ENCODE measurements at places on chromosomes 5 and 9.

GRCh38 chr5:4738298-4738697, 401.8 kb upstream of the ADAMTS16 start:
- no peak for DNase-seq

- DNase-seq = no peak
Measured at GRCh38 chr5:83548581-83548980, 77.0 kb downstream of the VCAN start.

GRCh38 chr9:128920381-128921058, at the start of gene PHYHD1:
TSS of gene PHYHD1 (plus strand) at chr9:128920982. CDS start at chr9:128922324, 1,342 bp downstream.
- DNase-seq = no peak

GRCh38 chr5:144328980-144329379, 158.3 kb downstream of the KCTD16 start:
- no peak for DNase-seq

DNA sequence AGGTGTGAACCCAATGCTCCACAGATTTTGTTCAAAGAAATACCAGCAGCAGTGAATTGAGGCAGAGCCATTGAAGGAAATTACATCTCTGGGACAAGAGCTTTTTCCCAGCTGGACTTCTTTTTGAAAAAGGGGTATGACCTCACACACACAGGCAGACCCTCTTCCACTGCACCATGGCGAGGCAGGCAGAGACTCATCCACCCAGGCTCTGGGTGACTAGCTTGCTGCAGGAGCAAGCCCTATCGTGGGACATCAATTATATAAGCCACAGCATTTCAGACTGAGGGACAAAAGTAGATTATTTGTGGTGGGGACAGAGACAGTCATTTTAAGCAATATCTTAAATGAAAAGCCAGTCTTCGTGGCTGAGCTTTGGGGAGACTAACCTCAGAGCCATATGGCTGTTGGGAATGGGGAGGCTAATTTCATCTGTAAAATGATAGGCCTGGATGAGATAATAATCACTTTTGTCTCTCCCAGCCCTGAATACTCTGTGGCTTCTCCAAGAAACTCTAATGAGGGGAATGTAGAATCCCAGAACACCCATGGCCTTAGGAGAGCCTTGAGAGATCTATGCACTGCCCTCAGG, 113.1 kb upstream of the TNC start:
- DNase-seq = no peak

GRCh38 chr9:27348785-27349697, 52.1 kb upstream of the EQTN start:
- no peak for DNase-seq

GRCh38 chr5:175599210-175599609, 58.7 kb upstream of the HRH2 start:
- no peak for DNase-seq

- no peak for DNase-seq
Measured at GRCh38 chr9:82558855-82559630, 503.9 kb downstream of the RASEF start.

DNA sequence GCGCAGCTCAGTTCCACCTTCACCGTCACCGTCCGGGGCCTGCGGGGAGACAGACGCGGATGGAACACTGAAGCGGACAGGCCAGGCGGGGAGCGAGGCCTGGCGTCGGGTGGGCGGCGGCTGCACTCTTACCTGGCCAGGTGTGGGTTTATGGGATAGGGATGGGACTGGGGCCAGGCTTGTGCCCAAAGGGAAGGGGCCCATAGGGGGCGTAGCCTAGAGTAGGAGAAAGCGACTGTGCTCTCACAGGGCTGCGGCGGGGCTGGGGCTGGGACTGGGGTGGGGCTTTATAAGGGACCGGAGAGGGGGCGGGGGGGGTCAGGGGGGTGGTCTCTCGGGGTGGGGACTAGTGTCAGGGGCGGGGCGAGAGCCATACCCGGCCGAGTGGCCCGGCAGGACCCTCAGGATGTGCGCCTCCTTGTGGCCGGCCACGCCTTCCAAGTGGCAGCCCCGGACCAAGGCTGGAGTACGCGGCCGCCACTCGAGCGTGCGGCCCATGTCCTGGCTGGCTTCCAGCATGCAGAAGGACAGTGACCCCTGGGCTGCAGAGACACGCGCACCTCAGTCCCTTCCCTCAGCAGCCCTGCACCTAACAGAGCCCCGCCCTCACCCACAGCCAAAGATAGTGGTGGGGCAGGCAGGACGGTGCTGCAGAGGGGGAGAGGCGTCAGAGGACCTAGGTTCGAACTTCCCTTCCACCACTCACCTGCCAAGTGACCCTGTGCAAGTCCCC, 22.8 kb downstream of the FPGS start:
- no peak for DNase-seq

DNA sequence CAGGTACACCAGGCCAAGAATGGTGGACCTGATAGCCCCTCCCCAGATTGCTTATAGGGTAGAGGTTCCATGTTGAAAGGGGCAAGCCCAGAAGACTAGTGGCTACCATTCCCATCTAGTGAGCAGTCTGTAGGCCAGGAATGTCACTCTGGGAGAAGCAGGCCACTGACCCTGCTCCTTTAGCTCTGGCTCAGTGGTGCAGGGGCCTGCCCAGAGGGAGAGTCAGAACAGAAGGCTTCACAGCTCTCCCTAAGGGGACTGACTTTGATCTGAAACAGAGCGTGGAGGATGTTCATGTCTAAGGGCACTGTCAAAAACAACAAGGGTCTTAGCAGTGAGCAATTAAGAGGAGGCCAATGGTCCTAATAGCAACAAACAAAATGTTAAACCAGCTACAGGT, 81.7 kb downstream of the ZNF354C start:
- DNase-seq = no peak

DNA sequence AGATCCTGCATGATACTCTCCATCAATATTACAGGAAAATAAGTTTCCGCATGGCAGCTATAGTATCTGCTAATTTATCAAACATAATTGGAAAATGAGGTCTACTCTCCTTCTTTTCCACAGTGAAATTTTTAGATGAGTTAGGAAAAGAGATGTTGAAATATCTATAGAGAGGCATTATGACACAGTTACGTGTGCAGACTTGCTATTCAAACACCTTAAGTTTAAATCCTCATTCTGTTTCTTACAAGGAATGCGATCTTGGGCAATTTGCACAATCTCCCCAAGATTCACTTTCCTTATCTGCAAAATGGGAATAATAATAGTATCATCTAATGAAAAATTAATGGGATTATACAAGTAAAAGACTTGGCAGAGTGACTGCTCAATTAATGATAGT, 91.7 kb upstream of the SLCO6A1 start:
- DNase-seq = no peak

- DNase-seq = no peak
Measured at GRCh38 chr5:59062986-59063683, 480.3 kb downstream of the RAB3C start.

DNA sequence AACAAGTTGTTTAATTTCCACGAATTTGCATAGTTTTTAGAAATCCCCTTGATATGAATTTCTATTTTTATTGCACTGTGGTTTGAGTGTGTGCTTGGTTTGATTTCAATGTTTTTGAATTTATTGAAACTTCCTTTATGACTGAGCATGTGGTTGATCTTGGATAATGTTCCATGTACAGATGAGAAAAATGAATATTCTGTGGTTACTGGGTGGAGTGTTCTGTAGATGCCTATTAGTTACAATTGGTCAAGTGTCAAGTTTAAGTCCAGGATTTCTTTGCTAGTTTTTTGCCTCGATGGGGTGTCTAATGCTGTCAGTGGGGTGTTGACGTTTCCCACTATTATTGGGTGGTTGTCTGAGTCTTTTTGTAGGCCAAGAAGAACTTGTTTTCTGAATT, 319.5 kb upstream of the ACTBL2 start:
- DNase-seq = no peak

DNA sequence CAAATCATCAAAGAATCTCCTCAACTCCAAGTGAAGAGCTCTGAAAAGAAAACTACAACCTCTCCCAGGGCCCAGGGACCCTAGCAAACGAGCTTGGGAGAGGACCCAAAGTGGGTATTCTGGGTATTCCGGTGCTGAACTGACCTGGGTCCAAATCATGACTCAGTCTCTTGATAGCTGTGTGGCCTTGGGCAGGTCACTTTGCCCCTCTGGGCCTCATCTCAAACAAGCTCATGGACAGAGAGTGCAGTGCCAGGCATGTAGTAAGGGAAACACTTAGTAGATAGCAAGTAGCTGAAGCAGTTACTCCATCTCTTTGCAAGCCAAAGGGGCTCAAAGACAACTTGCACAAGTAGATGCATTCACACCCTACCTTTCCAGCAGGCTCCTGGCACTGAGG, 12.4 kb downstream of the ACSL6 start:
- no peak for DNase-seq

DNA sequence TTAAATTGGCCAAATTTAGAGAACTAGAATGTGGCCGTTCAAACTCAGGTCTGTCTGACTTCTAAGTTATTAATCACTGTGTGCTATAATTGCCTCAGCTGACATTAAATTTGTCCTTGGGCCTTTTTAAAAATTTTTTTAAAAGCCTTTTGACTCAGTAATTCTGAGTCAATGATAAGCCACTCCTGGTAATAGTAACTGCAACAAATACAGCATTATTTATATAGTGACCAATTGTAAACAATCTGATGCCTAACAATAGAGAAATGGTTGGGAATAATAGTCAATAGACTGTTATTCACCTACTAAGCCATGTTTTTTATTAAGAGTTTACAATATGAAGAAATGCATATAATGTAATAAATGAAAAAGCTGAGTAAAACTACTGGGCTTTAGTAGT, 70.9 kb upstream of the FSD1L start:
- no peak for DNase-seq

DNA sequence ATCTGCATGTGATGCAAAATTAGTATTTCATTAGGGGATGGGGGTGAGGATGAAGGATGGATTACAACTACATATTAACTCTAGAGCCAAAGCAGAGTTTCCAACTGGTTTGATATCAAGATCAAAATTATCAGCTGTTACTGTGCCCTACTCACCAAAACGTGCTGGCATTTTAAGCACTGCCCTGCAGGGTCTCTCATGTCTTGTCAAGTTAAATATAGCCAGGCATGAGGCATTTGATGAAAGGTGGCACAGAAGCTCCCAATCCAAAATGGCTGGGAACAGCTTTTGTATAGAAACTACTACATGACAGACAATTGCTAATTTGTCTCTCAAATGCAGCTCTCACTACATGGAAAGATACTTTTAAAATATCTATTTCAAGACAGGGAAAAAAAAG, 27.1 kb upstream of the CAAP1 start:
- no peak for DNase-seq

- DNase-seq = no peak
Measured at GRCh38 chr9:35743452-35743851, 5.6 kb downstream of the GBA2 start.

Data from activated naive CD4-positive, alpha-beta T cell treated with anti-CD3 and anti-CD28 coated beads for 36 hours (primary cell).